CD4-positive, alpha-beta T cell treated with Interleukin-6 at 100 ng/mL for 8 hours (primary cell): ENCODE measurements at places on chromosomes 12 and 14.

DNA sequence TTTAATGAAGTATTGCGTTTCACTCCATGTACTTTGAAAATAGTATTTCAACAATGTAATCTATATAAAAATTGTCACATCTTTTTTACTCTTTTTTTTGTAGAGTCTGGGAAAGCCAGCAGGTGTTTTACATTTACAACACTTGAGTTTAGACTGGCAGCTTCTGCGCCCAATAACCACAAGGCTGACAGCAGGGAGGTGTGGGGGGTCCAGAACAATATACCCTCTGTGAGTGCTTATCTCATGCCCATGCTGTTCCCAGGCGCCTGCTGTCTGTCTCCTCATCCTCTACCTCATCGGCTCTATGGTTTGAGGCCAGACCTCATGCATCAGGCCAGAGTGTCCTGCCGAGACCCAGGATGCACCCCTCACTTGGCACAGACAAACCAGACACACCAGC, 24.9 kb downstream of the FBRSL1 start:
- no peak for DNase-seq

GRCh38 chr12:29147731-29148595, 1.1 kb upstream of the FAR2 start:
- no peak for DNase-seq

DNA sequence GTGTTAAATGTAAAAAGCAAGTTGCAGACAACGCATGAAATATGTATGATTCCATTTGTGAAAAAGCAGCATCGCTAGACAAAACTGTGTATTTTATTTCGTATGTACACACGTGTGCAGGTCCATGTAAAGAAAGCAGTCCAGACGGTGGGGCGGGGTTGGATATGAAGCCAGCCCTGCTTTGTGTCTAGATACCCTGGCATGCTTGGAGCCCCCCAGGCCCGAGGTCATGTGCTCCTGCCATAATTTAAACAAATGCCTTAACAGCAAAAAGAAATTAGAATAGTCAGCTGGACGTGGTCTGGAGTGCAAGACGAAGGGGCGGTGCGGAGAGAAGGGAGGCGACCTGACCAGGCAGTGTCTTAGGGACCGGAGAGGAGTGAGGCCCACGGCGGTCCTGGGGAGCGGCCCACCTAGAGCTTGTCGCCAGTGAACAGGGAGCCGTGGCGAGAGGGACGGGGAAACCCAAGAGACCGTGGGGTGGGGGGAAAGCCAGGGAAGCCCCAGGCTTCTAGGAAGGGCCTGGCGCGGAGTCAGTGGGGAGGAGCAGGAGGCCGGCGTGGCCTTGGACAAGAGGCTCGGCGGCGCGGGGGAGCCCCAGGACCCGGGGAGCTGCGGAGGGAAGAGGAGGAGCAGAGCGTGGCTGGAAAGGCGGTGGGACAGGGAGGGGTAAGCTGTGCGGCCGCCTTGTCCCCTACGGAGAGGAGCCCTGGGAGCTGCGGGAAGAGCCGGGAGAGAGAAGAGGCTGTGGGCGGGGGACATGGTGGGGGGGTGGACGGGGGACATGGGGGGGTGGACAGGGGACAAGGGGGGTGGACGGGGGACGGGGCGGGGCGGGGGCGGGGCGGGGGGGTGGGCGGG, 118.5 kb upstream of the C14orf180 start:
- DNase-seq = no peak

- no peak for DNase-seq
Observed at GRCh38 chr12:26573225-26573909, 259.6 kb downstream of the ITPR2 start.

DNA sequence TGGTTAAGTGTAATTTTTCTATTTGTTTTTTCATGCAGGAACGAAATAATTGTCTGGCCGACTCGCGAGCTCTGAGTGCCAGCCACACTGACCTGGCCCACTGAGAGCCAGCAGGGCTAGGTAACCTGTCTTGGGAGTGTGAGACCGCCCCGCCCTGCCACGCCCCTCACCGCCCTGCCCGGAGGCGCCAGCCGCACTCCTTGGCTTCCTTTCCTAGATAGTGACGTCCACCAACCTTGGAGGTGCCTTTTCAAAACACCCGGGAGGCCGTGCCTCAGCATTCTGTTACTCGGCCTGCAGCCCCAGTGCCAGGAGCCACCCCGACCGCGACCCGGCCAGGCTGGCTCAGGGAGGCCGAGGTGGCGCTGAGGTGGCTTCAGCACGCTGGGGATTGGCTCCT, 21.7 kb downstream of the XRCC3 start:
- DNase-seq = no peak

DNA sequence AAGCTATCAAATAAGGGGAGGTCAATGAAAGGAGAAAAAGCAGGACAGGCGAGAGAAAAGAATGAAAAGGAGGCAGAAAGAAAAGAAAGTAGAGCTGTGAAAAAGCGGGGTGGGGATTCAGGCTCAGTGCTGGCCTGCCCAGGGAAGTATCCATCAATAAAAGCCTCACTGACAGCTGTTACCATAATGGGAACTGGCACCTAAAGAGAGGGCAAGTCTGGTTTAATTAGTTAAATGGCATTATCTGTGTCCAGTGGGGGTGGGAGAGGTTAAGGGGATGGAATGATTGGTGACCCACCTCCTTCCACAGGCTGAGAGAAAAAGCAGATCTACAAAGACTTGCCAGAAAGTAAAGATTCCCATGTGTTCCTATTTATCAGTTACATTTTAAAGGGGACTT, 7.4 kb downstream of the SALL2 start:
- no peak for DNase-seq

DNA sequence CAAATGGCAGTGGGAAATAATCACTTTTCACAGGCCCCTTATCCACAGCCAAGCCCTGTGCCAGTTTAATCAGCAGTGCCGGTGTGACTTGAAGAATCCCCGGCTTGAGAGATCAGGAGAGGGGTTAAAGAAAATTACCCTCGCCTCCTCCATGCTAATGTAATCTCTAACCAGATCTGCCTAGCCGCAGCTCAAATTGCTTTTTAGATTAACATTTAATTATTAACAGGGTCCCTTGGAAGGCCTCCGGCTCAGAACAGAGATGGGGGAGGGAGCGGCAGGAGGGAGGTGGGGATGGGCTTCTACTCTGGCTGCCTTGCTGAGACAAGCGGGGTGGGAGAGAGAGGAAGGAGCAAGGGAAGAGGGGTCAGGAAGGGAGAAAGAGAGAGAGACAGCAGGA, 24.0 kb downstream of the FAM222A start:
- DNase-seq = no peak

DNA sequence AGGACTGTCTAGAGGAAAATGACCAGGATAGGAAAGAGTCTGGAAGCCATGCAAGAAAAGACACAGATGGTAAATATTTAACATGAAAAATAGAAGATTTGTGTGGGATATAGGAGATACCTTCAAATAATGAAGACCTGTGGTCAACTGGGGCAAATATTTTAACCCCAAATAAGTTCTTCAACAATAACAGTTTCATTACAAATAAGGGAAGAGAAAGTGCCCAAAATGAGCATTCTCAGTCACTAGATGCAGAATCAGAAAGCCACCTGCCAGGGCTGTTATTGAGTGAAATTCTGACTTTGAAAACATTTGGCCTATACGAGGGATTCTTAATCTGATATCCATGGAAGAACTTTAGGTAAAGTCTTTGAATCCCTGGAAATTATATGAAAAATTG, 231.2 kb upstream of the PLEKHG7 start:
- DNase-seq = no peak

GRCh38 chr14:104885973-104886689, 21.1 kb downstream of the CEP170B start:
- no peak for DNase-seq

GRCh38 chr12:123983822-123984485, 10.9 kb downstream of the ZNF664 start:
- peak; percentile 62 for DNase-seq

GRCh38 chr14:81031488-81031887, 76.1 kb downstream of the TSHR start:
- DNase-seq = no peak

GRCh38 chr12:684416-684815, 21.2 kb upstream of the NINJ2 start:
- DNase-seq = no peak

DNA sequence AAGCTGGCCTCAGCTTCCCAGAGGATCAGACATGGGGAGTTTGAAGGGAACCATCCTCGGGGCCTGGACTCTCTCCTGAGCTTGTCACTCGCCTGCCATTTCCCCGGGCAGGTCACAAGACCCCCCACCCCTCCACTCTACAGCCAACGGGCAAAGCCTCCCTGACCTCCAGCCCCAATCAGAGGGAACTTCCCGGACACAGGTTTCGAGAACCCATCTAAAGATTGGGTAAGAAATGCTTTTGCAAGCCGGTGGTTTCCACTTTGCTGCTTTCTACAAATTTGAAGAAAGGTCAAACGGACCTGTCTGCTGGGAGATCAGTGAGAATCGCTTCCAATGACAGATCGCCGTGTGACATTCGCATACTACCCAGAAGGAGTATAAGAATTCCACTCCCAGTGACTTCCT, 89.6 kb downstream of the SCARB1 start:
- DNase-seq = no peak

DNA sequence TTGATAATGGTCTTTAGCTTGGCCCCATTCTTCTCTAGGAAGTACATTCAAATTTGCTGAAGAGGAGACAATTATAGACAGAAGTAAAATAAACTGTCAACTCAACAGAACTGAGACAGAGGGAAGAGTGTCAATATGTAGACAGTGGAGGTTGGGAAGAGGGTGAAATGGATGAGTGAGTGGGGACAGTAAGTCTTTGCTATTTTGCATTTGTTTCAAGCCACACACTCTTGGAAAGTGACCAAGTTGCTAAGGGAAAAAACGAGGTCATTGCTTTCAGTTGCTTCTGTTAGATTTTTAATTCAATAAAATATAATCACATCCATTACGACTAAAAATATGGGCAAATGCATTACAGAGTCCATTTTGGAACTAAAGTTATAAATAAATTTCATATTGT, 47.8 kb downstream of the BTBD7 start:
- no peak for DNase-seq

GRCh38 chr14:70166530-70167203, 22.1 kb downstream of the SLC8A3 start:
- DNase-seq = no peak

- no peak for DNase-seq
Observed at GRCh38 chr14:104678346-104678745, 11.1 kb upstream of the INF2 start.

DNA sequence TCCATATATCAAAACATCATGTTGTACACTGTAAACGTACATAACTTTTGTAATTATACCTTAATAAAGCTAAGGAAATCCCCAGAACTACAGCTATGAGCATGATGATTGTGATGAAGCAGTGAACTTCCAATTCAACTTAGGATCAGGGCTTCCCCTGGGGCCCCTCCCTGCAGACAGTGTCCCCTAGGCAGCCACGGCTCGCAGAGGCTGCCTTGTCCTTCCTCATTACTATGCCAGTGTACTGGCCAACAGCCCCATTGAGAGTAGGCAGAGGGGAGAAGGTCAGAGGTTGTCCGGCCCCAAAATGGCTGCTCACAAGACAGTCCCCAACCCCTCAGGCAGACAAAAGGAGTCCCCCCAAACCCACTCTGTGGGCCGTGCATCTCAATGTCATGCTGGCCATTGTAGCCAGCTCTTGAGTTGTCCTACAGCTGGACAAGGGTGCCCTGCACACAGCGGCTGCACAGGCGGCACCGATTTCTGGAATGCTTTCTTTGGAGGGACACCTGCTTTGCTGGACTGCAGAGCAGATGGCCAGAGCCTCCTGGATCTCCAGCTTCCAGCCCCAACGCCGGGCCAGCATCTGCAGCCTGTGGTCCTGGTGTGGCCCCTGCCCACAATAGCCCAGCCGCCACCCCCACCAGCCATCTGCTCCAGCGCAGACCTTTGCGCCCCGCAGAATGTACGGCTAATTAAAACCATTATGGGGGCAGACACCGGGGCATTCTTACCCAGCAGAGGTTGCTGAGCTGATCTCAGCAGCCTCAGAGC, 46.1 kb downstream of the NIN start:
- DNase-seq = no peak

DNA sequence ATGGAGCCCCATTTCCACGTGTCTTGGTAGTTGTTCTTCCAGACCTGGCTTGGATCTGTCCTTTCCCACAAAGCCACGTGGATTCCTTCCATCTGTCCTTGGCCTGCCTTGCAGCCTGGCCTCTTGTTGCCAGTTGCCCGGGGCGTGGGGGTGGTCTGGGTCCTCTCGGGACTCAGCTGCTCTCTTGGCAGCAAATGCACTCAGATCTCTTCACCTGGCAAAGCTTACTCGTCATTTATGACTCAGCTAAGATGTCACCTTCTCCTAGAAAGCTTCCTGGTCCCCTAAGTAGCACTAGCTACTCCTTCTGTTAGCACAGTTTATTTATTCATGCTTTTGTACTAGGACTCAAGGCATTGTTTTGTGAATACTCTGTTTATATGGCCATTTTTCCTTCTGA, 13.6 kb downstream of the PLEKHG3 start:
- no peak for DNase-seq

GRCh38 chr14:57080691-57081090, 188.0 kb downstream of the EXOC5 start:
- DNase-seq = no peak

DNA sequence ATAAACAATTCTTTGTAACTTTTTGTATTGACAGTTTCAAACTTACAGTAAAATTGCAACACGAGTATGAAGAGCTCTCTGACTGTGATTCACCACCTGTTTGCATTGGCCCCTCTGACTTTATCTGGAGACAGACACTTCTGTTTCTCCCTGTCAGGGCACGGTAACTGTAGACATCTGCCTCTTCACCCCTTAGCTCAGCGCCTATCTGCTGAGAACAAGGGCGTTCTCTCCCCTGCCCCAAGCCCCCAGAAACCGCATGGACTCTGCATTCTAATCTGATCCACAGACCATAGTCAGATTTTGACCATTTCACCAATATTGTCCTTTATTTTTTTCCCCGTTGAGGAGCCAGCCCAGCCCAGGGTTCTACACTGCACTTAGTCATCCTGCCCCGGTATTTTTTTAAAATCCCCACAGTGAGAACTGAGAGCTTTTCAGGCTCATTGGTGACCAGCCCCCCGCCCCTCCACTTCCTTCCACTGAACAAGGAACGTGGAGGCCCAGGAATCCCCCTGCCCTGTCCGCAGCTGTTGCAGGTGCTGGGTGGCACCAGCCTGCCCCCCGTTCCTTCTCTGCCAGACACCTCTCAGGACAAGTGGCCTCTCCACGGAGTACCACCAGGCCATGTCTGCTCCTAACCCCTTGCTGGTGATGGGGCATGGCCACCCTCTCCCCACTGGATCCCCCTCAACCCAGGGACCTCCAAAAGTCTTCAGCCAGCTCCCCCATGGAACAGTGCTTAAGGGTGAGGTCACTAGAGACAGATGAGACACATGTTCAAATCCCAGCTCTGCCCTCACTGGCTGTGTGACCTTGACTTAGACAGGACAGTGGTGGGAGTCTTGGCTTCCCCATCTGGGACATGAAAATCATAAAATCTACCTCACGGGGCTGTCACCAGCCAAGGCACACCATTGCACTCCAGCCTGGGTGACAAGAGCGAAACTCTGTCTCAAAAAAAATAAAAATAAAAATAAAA, 11.2 kb downstream of the RHOF start:
- DNase-seq = no peak
